ENCODE measurements at places on chromosomes 2 and 18.

GRCh38 chr18:2913398-2914005, 66.7 kb downstream of the EMILIN2 start:
- DNase-seq = no peak

- DNase-seq = peak; percentile 43
Observed at GRCh38 chr18:77899972-77900754, 650.5 kb downstream of the GALR1 start.

GRCh38 chr2:128786316-128786715, 467.6 kb upstream of the HS6ST1 start:
- DNase-seq = no peak

DNA sequence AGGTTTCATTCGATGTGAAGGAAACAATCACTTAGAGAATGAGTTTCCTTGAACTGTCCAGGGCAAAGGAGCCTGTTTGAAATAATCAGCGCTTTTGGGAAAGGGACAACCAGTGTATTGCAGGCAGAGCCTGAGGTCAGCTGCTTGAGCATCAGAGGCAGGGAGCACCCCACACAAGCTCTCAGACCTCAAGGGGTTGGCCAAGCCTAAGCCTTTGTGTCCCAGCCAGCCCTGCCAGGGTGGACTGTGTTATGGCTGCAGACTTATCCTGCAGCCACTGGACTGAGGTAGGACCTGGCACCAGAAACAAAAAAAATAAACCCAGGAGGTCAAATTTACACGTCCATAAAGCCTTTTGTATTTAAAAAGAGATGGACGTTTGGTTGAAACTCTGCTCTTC, 228.3 kb downstream of the SEPTIN10 start:
- no peak for DNase-seq

- no peak for DNase-seq
Observed at GRCh38 chr18:21593540-21594257, 6.8 kb downstream of the ESCO1 start.

DNA sequence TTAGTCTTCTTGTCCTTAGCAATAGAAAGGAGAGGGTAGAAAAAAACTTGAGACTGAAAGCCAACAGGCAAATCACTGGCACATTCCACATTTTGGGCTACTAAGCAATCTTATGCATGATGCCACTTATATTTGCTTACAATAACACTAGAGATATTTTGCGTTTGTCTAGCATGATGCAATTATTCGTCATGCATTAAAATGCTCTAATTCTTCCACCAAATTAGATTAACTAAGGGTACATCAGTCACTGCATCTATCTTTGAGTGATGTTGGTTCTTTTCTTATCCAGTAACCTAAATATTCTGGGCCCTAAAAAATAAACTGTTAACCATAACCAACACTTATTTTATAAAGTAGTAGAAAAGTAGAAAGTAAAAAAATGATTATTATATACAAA, 1311.7 kb upstream of the CDH2 start:
- no peak for DNase-seq

DNA sequence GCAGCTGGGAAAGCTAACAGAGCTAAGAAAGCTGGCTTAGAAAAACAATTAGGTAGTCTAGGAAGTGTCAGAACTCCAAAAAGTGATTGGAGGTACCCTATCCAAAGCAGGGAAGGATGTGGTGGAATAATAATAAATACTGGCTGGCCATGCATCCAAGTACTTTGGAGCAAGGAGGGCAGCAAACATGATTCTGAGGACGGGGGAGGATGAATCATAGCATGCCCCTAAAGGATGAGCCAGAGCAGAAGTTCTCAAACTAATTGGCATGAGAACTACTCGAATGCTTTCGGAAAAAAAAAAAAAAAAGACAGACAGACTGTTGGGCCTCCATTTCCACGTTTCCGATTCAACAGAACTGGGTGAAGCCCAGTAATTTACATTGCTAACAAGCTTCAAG, 2.4 kb downstream of the CWC22 start:
- DNase-seq = no peak

- DNase-seq = no peak
Observed at GRCh38 chr18:62030091-62030985, 137.5 kb upstream of the RNF152 start.

GRCh38 chr2:134482131-134482723, 228.4 kb downstream of the MGAT5 start:
- no peak for DNase-seq

DNA sequence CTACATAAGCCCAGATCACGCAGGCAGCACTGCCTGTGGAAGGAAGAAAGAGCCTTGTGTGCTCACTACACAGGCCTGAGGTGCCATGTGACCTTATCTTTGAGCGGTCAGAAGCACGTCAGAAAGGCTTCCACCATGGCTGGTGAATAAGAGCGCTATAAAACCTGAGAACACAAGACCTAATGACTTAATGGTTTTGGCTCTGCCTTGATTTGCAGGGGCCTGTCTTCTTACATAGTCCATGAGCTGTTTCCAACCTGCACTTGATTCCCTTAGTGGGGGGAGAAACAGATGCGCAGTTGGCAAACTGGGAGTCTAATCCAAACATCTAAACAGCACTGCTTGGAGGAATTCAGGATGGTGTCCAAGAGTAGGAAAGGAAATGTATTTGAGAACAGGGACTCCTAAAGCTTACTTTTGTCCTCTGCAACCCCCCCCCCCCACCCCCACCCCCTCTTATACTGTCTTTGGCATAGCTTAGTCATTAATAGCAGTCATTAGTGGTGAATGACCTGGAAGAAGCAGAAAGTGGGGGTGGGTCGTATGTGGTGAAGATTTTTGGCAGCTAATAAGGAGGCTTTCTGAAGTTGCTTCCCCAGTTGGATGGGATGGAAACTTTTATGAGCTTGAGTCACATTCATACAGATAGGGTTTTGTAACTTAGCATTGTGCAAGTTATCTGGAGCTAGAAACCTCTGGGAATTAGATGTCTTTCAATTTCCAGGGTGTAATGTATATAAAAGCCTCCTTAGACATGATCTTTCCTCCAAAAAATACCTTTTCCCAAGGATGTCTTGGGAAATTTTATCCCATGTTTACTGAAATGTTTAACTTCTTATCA, 454.1 kb downstream of the MEIS1 start:
- DNase-seq = no peak

GRCh38 chr2:230537531-230537976, 121.6 kb downstream of the SP100 start:
- no peak for DNase-seq

GRCh38 chr2:143974262-143974661, 545.7 kb downstream of the ZEB2 start:
- no peak for DNase-seq

GRCh38 chr2:175170659-175171304, 2.8 kb upstream of the ATF2 start:
- no peak for DNase-seq

DNA sequence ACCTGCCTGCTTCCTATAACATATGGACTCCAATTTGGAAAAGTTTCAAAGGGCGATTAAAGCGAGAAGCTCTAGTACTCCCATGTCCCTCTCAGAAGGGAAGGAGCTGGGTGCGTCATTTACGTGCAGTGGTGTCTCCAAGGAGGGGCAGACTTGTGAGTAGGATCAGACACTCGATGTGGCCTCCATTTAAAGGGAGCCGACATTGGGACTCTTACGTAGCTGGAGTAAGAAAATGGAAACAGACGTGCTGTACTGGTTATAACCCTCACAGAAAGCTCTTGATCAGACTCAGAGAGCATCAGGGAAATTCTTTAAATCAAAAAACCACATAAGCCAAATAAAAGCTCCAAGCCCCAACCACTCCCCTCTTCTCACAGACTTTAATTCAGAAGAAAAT, 198.5 kb downstream of the KLHL29 start:
- no peak for DNase-seq

GRCh38 chr2:106075048-106075447, 119.1 kb downstream of the UXS1 start:
- no peak for DNase-seq

GRCh38 chr2:30981510-30981909, 156.7 kb downstream of the GALNT14 start:
- DNase-seq = no peak

DNA sequence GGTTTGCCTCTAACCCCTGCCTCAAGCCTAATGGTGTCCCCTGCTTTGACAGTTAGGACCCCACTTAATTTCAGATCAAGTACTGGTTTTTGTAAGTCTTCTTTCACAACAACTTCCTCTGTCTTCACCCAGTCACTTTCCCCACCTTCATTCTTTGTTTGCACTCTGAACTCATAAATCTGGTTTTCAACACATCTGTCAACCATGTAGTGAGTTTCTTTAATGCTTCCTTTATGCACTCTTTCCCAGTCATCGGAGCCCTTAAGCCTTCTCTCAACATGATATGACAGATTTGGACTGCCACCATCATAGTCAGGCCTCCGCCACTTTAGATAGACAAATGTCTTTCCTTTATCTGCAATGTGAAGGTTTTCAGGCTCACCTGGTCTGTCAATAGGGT, 109.1 kb downstream of the PLEKHA3 start:
- DNase-seq = no peak

GRCh38 chr2:8479298-8479697, 202.6 kb upstream of the ID2 start:
- no peak for DNase-seq

- DNase-seq = peak; percentile 19
Observed at GRCh38 chr2:86622519-86623042, 1.1 kb downstream of the RNF103 start.

GRCh38 chr2:61255580-61256437, 93.8 kb downstream of the C2orf74 start:
- DNase-seq = no peak

DNA sequence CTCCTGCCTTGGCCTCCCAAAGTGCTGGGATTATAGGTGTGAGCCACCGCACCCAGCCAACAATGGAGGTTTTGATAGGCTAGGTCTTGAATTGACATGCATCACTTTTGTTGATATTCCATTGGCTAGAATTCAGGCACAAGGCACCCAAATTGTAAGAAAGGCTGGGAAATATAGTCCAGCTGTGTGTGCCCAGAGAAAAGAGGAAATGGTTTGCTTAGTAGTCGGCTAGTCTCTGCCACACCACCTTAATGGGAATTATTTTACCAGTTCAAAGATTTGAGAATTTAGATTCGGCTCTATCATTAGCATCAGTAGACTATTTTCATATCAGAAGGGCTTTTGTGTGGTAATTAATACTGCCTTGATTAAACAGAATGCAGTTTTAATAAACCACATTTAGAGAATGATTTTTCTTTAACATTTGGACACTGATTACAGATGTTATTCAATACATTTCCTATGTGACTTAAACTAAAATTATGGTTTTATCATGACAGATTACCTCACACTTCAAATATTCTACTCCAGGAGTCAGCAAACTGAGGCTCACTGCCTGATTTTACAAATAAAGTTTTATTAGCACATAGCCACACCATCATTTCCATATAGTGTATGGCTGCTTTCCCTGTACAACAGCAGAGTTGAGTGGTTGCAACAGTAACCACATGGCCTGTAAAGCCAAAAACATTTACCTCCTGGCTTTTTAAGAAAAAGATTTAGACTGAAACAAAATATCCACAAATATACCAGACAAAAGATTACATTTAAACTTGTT, 27.4 kb downstream of the DBI start:
- no peak for DNase-seq

DNA sequence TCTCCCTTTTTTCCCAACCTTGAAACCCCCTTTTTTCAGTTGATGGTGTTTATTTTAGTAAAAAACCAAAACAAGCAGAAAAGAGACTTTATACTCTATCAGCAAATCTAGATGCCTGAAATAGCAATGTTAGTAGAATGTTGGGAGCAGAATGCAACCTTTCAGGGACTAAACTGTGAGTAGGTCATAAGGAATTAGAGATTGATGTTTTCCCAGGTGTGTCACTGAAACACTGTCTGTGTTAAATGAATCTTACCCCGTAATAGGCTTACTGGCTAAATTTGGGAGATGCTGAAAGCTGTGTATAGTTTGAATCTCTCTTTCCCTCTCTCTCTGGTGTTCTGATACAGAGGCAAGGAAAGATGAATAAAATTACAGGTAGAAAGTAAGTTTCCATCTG, 43.8 kb downstream of the AGFG1 start:
- no peak for DNase-seq

DNA sequence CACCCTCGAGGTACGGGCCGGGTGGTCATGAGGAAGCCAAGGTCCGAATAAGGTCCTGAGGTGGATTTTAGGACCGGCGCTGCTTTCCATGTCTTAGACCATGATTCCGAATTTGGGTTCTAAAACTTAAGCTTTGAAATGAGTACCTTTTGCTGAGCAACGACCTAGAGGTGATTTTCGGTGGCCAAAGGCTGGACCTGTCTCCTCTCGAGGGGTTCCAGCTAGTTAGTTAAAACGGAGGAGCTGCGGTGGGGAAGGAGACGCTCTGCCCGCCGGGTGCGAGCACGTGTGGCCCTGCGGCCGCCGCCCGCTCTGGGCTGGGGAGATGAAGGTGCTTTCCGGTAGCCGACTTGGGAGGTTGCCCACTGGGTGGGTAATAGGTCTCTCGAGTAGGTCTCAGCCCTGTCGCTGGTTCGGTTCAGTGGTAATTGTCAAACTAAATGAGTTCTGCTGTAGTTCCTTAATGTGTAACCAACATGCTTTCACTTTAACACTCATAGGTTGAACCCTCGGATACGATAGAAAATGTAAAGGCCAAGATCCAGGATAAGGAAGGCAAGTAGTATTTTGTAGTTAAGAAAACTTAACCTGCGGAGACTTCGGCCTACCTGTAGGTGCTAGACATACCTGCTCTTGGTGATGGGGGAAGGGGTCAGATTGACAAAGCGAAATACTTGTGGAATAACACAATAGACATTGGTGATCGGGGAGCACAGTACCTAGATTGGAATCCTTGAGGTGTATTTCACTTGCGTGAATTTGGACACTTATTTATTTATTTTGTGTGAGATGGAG, 572 bp downstream of the RPS27A start:
- DNase-seq = peak; percentile 41

GRCh38 chr2:127313406-127313805, 19.5 kb upstream of the ERCC3 start:
- DNase-seq = no peak

DNA sequence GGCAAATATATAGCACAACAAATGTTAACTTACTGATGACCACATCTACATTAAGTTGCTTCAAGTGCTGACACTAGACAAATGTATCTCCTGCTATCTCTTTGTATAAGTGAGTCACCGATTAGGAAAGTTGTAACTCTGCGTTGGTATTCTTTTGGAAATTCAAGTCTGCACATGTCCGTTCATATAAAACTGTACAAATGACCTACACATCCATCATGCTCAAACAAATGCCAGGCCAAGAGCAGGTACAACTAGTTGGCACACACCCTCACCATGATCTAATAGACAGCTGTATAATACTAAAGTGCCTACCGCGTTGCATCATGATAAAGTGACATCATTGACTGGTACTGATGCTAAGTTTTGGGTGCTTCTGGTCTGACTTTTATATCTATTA, 141.1 kb downstream of the RBMS1 start:
- DNase-seq = no peak

Measured in stimulated activated CD4-positive, alpha-beta T cell treated with anti-CD3 and anti-CD28 coated beads, Interleukin-12 subunit alpha, Interleukin-12 subunit beta, amount 100 ng/mL, for 4 hours (primary cell).